Right lobe of liver (tissue), 6 donors: ENCODE measurements at places on chromosomes 1 and 21.

DNA sequence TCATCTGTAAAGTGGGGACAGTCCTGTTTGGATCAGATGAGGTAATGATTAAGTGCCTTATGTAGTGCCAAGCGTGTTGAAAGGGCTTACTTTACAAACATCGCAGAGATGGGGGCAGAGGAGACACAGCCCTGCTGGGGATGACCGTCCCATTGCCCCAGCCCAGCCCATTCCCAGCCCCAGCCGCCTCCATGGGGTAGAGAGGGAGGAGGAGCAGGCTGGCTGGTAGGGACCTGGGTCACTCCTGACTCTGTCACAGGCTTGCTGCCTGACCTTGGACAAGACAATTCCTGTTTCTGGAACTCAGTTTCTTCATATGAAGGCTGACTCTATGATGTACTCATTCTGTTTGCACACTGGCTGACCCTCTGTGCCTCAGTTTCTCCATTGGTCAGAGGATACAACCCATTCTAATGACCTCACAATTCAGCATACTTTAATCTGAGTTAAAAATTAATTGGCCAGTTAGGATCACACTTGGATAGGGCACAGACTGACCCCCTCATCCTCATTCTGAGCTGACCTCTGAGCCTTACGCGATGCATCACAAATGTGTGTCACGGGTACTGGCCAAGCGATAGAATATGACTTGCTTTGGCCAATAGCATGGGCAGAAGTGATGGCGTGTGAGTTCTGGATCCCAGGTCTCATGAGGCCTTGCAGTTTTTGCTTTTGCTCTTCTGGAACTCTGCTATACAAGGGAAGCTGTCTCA is 91.1 kb downstream of the PTPRU start:
- no peak overlapping the region for H3K27ac ChIP-seq
- no peak for DNase-seq
- no peaks in the 10 kb centered on the region for H3K36me3 ChIP-seq
- H3K4me3 ChIP-seq = no peak overlapping the region
- no peaks in the 10 kb centered on the region for H3K4me1 ChIP-seq

DNA sequence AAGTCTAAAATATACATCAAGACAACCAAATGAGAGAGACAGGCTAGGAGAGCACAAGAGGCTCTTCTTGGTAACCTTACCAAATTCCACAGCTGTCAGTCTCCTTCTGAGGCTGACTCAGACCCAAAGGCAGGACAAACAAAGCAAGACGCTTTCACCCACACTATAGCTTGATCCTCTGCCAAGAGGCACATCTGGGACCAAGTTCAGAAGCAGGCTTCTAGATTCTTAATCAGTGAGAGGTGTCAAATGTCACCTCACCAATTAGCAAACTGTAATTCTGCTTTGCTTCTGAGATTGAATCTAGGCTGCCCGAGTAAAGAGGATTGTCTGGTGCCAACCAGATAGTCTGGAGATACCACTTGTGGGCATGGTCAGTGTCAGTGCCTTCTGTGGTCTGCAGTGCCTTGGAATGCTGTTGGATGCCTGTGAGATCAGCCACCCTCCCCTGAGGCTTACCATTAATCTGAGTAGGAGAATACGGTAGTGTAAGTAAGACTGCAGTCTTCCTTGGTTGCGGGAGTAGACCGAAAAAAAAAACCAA is 151.0 kb downstream of the FMN2 start:
- no peak overlapping the region for H3K27ac ChIP-seq
- DNase-seq = no peak
- no peaks in the 10 kb centered on the region for H3K27me3 ChIP-seq
- H3K36me3 ChIP-seq = no peaks in the 10 kb centered on the region

DNA sequence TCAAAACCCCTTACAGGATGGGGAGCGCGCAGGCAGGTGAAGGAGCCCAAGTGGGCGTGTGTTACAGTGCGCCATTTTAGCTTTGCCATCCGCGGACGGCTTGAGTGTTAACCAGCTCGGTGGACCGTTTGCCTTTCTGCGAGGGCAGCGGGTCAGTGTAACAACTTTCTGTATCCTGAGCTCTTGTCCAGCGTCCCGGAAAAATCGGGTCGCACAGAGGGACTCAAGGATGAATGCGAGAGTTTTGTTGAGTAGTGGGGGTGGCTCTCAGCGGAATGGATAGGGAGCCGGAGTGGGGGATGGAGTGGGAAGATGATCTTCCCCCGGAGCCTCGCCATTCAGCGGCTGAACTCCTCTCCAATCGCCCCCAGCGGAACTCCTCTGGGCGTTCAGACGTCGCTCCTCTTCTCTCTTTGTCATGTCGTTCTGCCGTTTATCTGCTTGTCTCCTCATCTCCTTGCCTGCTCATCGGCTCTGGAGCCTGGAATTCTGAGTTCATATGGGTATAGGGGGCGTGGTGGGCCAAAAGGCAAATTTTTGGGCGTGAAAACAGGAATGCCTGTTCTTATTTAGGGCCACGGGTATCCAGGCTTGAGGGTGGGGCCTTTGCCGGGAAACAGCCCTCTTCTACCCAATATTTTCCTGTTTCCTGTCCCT is 295.4 kb downstream of the CTH start:
- no peak overlapping the region for H3K27ac ChIP-seq
- H3K4me3 ChIP-seq = no peak overlapping the region
- H3K4me1 ChIP-seq = no peaks in the 10 kb centered on the region
- H3K27me3 ChIP-seq = no peaks in the 10 kb centered on the region

- H3K27me3 ChIP-seq = no peaks in the 10 kb centered on the region
- no peak overlapping the region for H3K27ac ChIP-seq
- H3K4me1 ChIP-seq = no peaks in the 10 kb centered on the region
- peaks cover 12% of the 10 kb centered on the region for H3K36me3 ChIP-seq
- no peak for DNase-seq
These were observed 6.1 kb downstream of the STRIP1 start for GRCh38 chr1:110040548-110040947.

GRCh38 chr1:43705982-43706597 is 1.2 kb upstream of the ST3GAL3 start:
- DNase-seq = no peak
- H3K27ac ChIP-seq = no peak overlapping the region
- no peaks in the 10 kb centered on the region for H3K36me3 ChIP-seq
- no peaks in the 10 kb centered on the region for H3K27me3 ChIP-seq
- peak overlapping the region; percentile 60 for H3K4me3 ChIP-seq

GRCh38 chr1:32639489-32640075 is 10.8 kb downstream of the ZBTB8OS start:
- H3K27me3 ChIP-seq = no peaks in the 10 kb centered on the region
- no peak for DNase-seq
- no peaks in the 10 kb centered on the region for H3K36me3 ChIP-seq
- no peaks in the 10 kb centered on the region for H3K4me1 ChIP-seq

- H3K4me1 ChIP-seq = no peaks in the 10 kb centered on the region
- no peaks in the 10 kb centered on the region for H3K27me3 ChIP-seq
- H3K27ac ChIP-seq = no peak overlapping the region
- no peak overlapping the region for H3K4me3 ChIP-seq
- no peak for DNase-seq
These were observed 11.1 kb downstream of the RCAN3 start for GRCh38 chr1:24513706-24514105.

- DNase-seq = no peak
- H3K4me3 ChIP-seq = no peak overlapping the region
- no peaks in the 10 kb centered on the region for H3K27me3 ChIP-seq
- no peak overlapping the region for H3K27ac ChIP-seq
These were observed 11.5 kb upstream of the S100A2 start for GRCh38 chr1:153577138-153577537.

DNA sequence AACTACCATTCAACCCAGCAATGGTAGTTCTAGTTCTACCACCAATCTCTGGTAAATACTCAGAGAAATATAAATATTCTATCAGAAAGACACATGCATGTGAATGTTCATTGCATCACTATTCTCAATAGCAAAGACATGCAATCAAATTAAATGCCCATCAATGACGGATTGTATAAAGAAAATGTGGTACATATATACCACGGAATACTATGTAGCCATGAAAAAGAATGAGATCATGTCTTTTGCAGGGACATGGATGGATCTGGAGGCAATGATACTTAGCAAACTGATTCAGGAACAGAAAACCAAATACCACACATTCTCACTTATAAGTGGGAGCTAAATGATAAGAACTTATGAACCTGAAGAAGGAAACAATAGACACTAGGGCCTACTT is 37.5 kb upstream of the C1orf87 start:
- H3K27me3 ChIP-seq = no peaks in the 10 kb centered on the region
- H3K27ac ChIP-seq = no peak overlapping the region
- no peak for DNase-seq
- H3K36me3 ChIP-seq = no peaks in the 10 kb centered on the region
- H3K4me3 ChIP-seq = no peak overlapping the region
- no peaks in the 10 kb centered on the region for H3K4me1 ChIP-seq

GRCh38 chr1:168683871-168684270 is 45.1 kb downstream of the DPT start:
- H3K36me3 ChIP-seq = no peaks in the 10 kb centered on the region
- no peak overlapping the region for H3K27ac ChIP-seq
- H3K4me3 ChIP-seq = no peak overlapping the region
- no peaks in the 10 kb centered on the region for H3K4me1 ChIP-seq
- no peak for DNase-seq
- H3K27me3 ChIP-seq = no peaks in the 10 kb centered on the region

DNA sequence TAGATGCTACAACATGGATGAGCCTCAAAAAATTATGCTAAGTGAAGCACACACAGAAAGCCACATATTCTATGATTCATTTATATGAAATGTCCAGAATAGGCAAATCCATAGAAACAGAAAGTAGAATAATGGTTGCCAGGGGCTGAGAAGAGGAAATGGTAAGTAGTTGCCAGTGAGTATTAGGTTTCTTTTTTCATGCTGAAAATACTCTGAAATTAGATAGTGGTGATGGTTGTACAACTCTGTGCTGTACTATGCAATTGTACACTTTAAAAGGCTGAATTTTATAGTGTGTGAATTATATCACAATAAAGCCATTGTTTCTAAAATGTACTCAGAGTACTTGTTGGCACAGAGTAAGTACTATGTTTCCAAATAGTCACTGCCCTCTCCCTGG is 15.5 kb upstream of the GFI1 start:
- no peaks in the 10 kb centered on the region for H3K27me3 ChIP-seq
- H3K4me3 ChIP-seq = no peak overlapping the region
- H3K27ac ChIP-seq = no peak overlapping the region
- H3K4me1 ChIP-seq = no peaks in the 10 kb centered on the region

- no peak for DNase-seq
- H3K36me3 ChIP-seq = no peaks in the 10 kb centered on the region
- no peaks in the 10 kb centered on the region for H3K27me3 ChIP-seq
These were observed 79.5 kb upstream of the CD34 start for GRCh38 chr1:207990455-207990854.

- DNase-seq = peak; percentile 35
- no peak overlapping the region for H3K4me3 ChIP-seq
- no peaks in the 10 kb centered on the region for H3K36me3 ChIP-seq
- no peak overlapping the region for H3K27ac ChIP-seq
- no peaks in the 10 kb centered on the region for H3K4me1 ChIP-seq
These were observed 6.3 kb upstream of the CFAP410 start for GRCh38 chr21:44345495-44345894.

GRCh38 chr1:111754984-111755330 is 744 bp upstream of the DDX20 start:
- H3K27ac ChIP-seq = peak overlapping the region; percentile 84
- H3K36me3 ChIP-seq = no peaks in the 10 kb centered on the region
- H3K4me3 ChIP-seq = peak overlapping the region; percentile 68

DNA sequence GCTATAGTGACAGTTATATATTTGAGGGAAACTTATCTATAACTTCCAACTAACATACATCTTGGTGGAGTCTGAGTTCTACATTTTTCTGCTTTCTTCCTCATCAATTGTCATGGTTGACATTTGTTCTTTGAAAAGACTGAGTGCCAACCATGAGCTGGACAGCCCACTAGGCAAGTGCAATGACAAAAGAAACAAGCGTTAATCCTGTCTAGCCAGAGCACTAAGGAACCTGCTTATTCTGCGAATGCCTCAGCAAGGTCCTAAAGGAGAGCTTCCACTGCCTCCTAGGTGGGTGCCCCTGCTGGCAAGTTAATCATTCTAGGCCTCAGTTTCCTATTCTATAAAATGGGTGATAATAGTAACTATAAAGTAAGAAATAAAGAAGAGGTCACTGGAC is 44.8 kb downstream of the IRF2BP2 start:
- H3K27ac ChIP-seq = no peak overlapping the region
- DNase-seq = no peak
- no peak overlapping the region for H3K4me3 ChIP-seq
- H3K4me1 ChIP-seq = no peaks in the 10 kb centered on the region

DNA sequence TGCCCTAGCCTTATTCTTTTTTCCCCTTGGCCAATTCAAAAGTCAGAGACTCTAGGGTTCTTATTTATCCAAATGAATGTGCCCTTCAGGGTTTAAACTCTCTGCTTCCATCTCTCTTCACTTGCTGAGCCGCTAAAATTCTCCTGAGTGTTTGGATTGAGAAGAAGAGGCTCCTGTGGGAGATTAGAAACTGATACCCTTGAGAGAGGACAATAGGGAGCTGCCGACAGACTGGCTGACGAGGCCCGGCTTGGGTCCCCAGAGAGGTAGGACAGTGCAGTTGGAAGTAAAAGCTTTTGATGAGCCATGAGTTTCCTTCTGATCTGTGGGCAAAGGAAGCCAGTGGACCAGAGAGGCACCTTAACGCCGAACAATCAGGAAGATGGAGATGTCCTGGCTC is 41.3 kb upstream of the UBE2U start:
- H3K4me3 ChIP-seq = no peak overlapping the region
- DNase-seq = no peak
- H3K27ac ChIP-seq = no peak overlapping the region

- H3K36me3 ChIP-seq = peaks cover 20% of the 10 kb centered on the region
- no peak for DNase-seq
These were observed 6.1 kb downstream of the IPO13 start for GRCh38 chr1:43952731-43953346.

GRCh38 chr1:169003864-169004516 is 102.5 kb upstream of the ATP1B1 start:
- H3K27me3 ChIP-seq = no peaks in the 10 kb centered on the region
- DNase-seq = no peak
